ENCODE measurements at places on chromosomes 2 and 18.

DNA sequence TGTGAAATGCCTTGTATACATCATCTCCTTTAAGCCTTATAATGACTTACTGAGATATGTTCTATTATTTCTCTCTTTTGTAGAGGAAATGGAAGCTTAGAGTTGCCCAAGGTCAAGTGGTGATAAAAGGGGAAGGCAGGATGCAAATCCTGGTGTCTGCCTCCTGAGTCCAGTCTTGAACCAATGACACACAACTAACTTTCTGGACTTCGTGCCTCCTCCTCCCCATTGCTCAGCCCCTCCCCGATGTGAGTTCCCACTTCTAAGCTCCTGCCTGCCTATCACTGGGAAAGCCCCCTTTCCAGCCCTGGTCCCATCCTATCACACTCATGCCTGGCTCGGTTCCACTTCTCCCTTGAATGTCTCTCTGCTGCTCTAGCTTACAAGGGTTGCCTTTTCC, 6.9 kb upstream of the CTIF start:
- DNase-seq: no peak

GRCh38 chr2:233855345-233855744, 1.0 kb upstream of the HJURP start:
- DNase-seq: no peak

GRCh38 chr2:215793747-215794595, 219.4 kb downstream of the MREG start:
- peak; percentile 12 for DNase-seq

- DNase-seq: no peak
These were observed 392.1 kb upstream of the RAB12 start for GRCh38 chr18:8217051-8217564.

DNA sequence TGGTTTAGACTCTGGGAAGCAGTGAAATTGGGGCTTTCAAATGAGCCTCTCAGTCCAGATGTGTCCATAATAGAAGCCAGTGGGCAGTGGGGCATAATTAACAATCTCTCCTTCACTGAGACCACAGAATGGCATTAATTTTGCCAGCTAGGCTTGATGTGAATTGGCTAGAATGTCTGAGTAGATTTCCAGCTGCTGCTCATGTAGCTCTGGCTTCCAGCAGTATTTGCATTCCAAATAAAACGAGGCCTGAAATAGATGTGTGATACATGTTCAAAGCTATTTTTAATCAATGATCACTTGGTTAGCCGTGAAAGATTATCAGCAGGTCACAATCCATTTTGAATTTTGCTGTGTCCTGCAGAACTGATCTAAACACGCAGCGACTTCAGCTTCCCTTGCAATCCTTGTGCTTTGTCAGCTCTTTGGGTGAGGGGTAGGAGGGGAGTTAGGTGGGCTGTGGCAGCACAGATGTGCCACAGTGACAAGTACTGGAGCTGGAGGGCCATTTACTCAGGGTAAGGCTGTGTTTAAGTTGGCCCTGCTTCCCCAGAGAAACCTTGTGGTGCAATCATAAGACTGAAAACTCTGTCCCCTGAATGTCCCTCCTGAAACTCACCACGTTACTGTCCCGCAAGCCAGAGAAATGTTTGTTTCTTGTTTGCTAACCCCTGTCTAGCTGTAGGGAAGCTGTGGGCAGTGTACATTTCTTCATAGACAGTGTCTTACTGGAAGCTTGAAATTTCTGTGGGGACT, 56.9 kb upstream of the TMEM178A start:
- DNase-seq: no peak

GRCh38 chr2:108623616-108624015, 89.3 kb downstream of the LIMS1 start:
- no peak for DNase-seq

GRCh38 chr2:122368576-122369243, 613.3 kb downstream of the TSN start:
- DNase-seq: no peak

- no peak for DNase-seq
These were observed 198.1 kb downstream of the ZNF407 start for GRCh38 chr18:74795751-74796150.

- no peak for DNase-seq
These were observed 44.2 kb downstream of the LYPD6B start for GRCh38 chr2:149082735-149083134.

DNA sequence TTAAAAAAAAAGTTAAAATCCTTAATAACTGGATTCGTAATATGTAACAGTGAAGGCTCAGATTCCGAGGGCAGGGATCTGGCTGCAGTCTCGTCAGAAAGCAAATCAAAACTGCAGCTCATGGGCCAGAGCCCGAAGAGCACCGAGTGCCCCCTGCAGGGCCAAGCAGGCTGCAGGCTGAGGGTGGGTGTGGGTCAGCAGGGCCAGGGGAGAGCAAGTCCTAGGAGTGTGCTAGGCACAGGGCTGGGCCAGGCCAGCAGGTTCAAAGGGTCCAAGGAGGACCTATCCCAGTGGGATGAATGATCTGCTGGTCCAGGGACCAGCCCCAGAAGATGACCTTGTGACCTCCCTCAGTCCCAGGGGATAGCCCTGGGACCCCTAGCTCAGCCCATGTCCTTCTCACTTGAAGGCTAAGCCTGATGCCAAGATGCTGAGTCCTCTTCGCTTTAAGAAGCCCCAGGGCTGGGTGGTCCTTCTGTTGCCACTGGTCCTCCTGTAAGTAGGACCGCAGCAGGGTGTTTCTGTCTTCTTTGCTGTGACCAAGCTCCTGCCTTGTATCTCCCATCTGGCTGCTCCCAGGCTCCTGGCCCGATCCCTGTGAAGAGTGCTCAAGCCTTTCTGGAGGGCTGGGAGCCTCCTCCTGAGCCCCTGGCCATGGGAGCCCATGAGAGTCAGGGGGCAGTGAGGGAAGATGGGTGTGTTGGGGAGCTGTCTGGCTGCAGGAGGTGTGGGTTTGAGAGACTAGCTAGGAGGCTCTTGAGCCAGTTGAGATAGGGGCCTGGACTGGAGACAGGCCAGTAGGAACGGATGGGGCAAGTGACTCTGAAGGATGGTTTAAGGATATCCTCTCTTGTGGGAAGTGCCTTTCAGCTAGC, 150.7 kb downstream of the DYSF start:
- DNase-seq: no peak

DNA sequence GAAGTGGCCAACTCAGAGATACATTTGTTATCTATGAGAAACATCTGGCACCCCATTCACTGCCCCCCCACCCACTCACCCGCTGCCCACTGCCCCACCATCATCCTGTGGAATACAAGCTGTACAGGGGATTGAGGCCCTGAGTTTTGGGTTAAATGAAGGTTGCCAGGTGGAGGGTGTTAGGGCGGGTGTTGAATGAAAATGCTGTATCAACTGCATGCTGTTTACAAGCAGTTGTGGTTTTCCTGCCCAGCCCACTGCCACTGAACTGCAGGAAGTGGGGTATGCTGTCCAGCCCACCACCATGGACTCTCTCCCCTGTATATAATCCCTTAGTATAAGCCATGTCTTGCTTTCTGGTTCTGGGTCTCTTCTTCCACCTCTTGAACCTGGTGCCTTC, 481.9 kb downstream of the METTL4 start:
- DNase-seq: no peak

DNA sequence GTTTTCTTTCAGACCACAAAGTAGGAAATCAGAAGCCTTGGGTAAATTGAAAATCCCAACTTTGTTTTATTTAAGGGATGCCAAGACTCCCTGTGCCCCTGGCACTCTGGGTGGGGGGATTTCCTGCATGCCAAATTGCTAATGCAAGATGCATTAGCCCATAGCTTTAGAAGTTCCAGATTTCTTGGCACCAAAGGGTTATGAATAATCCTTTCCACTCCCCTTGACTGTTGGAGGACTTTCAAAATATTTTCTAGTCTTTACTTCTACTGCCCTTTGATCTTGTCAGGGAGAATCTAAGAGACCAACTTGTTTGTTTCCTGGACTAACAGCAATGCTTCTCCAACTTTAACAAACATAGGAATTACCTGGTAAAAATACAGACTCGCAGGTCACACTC, 81.8 kb upstream of the TGIF1 start:
- DNase-seq: no peak

- DNase-seq: no peak
These were observed 5.1 kb upstream of the WIPF1 start for GRCh38 chr2:174602745-174603144.

DNA sequence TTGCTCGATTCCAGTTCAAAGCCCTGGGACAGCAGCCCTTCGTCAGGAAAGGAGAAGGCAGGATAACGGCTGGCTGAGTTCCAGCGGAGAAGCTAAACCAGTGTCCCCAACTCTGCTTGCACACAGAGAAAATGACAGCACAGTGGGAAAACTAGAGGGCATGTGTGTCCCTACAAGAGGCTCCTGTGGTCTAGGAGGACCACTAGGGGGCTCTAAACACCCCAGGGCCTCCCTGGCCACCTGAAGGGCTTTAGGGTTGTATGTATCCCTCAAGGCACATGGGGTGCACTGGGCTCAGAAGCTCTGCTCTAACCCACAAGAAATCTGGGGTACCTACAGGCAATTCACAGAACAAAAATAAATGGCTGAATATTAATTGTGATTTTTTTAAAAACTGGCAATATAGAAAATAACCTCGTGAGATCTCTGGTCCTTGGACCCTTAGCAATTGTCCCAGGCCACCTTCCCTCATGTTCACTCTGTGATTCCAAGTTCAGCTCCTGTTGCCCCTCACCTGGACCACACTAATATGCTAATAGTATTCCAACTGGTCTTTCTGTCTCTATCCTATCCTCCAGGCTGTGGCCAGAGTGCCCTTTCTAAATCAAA, 17.5 kb downstream of the STAT1 start:
- peak; percentile 74 for DNase-seq

DNA sequence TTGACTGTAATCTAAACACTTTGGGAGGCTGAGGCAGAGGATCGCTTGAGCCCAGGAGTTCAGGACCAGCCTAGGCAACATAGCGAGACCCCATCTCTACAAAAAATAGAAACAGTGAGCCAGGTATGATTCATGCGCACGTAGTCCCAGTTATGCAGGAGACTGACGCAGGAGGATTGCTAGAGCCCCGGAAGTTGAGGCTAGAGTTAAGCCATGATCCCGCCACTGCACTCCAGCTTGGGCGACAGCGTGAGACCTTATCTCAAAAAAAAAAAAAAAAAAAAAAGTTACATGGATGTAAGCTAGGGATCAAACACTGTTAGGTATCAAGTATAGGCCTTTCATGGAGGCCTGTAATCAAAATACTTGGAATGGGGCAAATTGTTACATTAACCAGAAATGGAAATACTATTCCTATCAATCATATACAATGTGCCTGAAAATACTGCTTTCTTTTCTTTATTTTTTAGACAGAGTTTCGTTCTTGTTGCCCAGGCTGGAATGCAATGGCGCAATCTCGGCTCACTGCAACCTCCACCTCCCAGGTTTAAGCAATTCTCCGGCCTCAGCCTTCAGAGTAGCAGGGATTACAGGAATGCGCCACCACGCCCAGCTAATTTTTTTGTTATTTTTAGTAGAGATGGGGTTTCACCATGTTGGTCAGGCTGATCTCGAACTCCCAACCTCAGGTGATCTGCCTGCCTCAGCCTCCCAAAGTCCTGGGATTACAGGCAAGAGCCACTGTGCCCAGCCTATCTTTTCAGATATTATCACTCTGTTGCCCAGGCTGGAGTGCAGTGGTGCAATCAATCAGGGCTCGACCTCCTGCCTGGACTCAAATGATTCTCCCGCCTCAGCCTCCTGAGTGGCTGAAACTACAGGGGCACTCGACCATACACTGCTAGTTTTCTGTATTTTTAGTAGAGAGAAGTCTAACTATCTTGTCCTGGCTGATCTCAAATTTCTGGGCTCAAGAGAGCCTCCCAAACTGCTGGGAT, 27.2 kb downstream of the XPO1 start:
- no peak for DNase-seq

DNA sequence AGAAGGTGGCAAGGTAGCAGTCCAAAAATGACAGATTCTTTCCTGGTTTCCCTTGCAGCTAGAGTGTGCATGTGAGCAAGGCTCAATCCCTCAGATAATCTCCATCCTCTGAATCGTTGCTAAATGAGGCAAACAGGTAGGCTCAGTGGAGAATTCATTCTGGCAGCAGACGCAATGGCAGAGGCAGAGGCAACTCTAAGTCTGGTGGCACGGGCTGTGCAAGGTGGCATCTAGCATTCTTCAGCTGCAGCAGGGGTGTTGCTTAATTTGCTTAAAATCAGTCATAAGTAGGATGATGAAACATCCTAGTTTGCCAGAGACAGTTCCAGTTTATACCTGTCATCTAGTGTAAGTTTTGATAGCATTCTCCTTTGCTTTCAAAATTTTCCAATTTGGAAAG, 391.1 kb upstream of the MEX3C start:
- DNase-seq: no peak

GRCh38 chr18:5309888-5310470, 14.5 kb upstream of the ZBTB14 start:
- DNase-seq: no peak

DNA sequence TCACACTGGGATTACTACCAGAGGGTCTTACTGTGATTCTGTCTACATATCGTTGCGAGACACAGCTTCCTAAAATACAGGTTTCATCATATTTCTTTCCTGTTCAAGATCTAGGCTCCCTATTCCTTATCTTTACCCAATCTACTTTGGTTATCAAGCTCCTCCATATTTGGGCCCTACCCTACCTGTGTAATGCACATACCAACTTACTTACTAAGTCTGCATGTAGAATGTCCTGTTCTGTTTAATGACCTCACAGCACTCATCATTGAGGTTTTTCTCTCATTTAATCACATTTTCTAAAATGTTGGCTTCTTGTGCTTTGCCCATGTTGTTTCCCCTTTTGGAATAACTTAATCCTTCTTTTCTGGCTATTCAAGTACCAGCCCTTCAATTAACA, 551.1 kb downstream of the ZEB2 start:
- DNase-seq: no peak
